ENCODE measurements at places on chromosomes 2 and 18. TPM values are rescaled to one million over a fixed set of nuclear protein-coding genes. Genes with fewer than 3 reads are reported as not detected.

B3GNT7 gene
- polyA plus RNA-seq = 0.06 TPM

TACR1 gene
- polyA plus RNA-seq = 0.30 TPM

DNA sequence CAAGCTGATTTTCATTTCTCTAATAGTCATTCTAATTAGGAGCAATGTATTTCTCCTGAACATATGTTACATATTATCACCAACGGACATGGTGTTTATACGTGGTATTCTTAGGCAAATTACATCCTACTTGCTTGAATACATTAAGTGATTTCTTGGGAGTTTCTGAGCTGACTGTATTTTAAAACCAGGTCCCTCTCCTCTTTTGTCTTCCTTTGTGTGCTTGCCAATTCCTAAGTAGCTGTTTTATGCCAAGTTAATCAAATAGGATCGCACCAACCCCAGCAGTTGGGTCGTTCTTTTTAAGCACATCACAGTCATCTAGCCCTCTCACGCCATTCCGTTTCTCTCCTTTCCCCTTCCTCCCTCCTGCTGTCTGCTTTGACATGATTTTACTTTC is 75.4 kb upstream of the MAP2 start:
- no peak for DNase-seq

- DNase-seq = no peak
Observed at GRCh38 chr2:12923907-12924610, 207.3 kb downstream of the TRIB2 start.

CHRNG gene
- not detected for polyA plus RNA-seq

DNA sequence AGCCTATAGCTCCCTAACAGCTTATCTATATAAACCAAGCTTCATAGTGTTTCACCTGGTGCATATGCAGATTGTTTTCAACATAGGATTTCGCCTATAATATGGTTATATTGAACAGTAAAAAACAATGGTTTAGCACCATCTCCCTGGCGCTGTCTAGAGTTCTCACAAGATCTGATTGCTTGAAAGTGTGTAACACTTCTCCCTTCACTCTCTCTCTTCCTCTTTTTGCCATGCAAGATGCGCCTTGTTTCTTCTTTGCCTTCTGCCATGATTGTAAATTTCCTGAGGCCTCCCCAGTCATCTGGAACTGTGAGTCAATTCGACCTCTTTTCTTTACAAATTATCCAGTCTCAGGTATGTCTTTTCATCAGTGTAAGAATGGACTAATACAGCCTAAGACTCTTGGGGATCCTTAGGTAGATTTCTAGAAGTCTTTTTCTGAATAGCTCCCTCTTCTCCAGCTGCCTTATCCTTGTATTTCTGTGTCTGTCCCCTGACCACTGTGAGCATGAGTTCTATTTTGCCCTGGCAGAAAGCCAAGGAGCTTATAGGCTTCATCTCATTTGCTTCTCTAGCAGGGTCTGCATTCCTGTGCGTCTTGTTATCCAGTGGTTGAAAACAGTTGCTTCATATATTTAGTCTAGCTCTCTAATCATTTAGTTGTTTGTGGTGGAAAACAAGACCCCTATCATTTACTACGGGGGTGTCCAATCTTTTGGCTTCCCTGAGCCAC is 401.6 kb downstream of the GPD2 start:
- DNase-seq = no peak

- no peak for DNase-seq
Observed at GRCh38 chr2:107160640-107161239, 274.8 kb upstream of the ST6GAL2 start.

DNA sequence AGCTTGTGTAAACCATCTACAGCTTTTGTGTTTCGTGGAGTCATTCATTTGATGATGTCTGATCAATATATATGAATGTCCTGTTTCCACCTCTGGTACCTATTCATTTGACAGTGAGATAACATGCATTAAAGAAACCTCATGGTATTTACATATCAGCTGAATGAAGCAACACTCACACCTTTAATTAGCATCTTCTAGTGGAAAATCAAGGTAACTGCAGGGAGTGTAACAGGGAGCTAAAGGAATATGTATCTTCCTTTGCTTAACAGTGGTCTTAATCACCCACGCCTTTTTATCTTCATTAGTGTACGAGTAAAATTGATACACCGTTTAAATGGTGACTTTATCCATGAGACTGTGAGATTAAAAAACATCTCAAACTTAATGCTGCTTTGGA is 15.6 kb downstream of the SLC39A10 start:
- DNase-seq = no peak

DNA sequence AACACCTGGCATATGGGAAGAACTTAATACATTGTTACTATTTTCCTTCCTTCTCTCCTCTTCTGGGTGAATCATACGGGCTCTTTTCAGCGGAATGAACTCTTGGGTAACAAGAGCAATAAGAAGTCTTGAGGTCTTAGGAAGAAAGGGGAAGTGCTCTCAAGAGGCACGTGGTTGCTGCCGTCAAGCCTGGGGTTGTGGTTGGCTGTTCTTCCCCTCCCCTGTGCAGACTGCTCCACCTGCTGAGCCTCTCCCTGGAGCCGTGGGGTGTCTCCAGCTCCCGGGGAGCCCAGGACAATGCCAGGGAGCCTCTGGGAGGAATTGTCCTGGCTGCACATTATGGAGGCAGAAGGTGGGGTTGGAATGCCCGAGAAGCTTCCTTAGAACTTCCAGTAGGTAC is 19.4 kb downstream of the TOGARAM2 start:
- no peak for DNase-seq

CCDC74A gene
- polyA plus RNA-seq = 5.2 TPM

IL1R2 gene
- 0.35 TPM for polyA plus RNA-seq

DNA sequence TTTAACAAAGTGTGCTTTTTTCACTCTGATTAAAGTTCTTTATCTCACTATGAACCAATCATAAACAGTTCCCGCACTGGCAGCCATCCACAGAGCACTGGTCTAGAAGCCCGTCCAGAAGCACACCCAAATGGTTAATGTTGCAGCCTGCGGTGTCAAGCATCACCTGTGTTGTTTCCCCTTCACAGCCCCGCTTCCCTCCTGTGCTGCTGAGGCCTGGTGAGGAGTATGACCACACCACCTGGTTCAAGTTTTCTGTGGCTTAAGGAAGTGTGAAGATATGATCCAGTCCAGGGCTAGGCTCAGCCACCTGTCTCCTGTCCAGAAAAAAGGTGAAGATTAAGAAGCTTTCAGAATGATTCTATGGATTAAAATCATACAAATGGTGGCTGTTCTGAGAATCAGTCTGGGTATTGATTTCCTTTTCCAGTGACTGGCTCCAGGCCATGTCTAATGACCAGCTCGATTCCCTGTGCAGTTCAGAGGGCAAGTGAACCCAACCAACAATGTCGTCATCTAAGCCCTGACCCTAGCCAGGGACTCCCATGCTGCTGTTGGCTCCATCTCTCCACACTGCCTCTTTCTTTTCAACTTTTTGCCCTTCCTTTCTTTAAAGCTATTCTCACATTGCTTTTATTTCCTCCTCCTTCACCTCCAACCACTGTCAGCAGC is 17.7 kb downstream of the SRSF7 start:
- no peak for DNase-seq

DNA sequence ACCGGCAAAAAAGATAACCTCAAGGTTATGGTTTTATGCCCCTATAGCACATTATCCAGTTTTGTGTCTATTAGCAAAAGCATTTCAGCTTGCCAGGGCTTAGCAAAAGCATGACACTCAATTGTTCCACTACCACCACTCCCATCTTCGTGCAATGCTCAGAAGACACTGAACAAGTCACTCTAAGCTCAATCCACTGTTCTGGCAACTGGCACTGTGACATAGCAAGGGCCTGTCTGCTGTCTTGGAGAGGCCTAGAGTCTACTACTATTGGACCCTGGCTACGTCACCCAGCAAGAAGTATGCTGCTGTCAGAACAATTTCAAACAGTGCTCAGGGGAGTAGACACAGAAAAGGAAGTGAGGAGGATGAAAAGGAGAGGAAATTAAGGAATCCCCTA is 103.5 kb upstream of the PPP1CB start:
- no peak for DNase-seq

DNA sequence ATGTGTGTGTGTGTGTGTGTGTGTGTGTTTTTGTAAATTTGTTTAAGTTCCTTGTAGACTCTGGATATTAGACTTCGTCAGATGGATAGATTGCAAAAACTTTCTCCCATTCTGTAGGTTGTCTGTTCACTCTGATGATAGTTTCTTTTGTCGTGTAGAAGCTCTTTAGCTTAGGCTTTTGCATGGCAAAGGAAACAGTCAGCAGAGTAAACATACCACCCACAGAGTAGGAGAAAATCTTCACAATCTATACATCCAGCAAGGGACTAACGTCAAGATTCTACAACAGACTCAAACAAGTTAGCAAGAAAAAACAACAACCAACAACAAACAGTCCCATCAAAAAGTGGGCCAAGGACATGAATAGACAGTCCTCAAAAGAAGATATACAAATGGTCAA is 336.7 kb upstream of the ATP5MC3 start:
- DNase-seq = no peak

DNA sequence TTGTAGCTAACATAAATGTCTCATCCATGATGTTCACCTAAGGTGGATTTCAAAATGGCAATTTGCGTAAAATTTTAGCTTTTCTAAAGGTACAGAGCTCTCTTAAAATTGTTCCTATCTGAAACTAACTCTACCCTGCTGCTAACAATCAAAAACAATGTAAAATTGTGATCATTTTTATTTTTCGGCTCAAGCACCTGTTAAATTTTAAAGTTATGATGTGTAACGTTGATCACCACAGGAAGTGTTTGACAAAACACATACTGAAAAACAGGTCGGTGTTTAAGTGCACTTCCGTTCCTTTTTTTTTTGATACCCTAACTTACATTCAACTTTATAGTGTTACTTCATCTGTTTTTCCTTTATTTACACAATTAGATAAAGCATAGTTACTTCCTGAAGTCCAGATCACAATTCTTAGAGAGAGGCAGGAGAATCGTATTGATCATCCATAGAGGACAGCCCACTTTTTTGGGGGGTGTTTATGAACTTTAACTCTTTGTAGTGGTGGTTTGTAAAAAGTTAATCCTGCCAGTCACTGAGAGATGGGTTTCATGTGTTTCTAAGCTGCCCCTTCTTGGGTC is 6.0 kb upstream of the NCK2 start:
- DNase-seq = no peak

DNA sequence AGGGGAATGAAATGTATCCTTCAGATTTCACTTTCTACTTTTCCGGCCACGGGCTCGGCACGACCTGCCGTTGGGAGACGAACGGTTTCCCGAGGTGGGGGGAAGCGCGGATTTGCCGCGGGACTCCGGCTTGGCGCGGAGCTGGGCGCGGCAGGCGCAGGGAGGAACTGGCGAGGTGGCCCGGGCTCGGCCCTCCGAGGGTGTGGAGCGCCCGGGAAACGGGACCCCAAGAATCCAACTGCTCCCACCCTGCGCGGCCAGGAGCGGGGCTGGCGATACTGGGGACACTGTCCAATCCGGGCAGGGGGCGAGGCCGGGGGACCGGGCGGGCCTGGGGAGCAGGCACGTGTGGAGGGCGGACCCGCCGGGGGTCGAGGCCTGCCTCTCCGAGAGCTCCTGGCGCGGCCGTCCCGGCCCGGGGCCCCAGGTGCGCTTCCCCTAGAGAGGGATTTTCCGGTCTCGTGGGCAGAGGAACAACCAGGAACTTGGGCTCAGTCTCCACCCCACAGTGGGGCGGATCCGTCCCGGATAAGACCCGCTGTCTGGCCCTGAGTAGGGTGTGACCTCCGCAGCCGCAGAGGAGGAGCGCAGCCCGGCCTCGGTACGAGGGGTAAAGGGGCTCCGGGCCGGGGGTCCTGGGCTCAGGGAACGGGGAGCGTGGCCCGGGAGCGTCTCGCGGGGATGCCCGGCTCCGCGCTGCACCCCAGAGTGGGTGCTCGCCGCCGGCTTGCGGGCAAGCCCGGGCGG is at the start of gene ANXA4:
TSS of gene ANXA4 (plus strand) at position 560 of the 747 bp plus-strand sequence. CDS start 39,432 bp downstream, outside the sequence.
- DNase-seq = peak; percentile 45

- DNase-seq = no peak
Observed at GRCh38 chr18:76756531-76757253, 65.7 kb upstream of the ZNF236 start.

NCKAP5 gene
- polyA plus RNA-seq = 16.6 TPM

OR6B2 gene
- not detected for polyA plus RNA-seq

GRCh38 chr2:173400760-173401159 is 46.1 kb downstream of the CDCA7 start:
- no peak for DNase-seq

Measured in AG04450 (cell line).